Type B pancreatic cell (in vitro differentiated cells): ENCODE measurements at places on chromosomes 4 and X.

DNA sequence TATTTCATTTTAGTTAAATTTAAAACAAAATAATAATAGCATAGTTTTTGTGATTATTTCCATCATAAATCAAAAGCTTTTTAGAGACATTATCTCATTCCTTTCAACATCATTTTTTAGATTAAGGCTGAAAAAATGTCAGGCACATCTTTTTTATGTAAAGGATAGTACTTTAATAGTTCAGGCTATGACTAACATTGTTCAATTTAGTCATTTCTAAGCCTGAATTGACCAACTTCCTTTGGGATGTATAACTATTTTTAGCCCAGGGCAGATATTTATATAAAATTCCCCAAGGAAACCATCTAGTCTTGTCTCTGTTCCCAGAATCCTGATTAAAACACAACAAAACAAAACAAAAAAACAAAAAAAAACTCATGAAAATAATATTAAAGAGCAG lies 145.6 kb upstream of the PCDH18 start:
- H3K4me1 ChIP-seq = peaks cover 27% of the 10 kb centered on the region
- no peak overlapping the region for H3K4me3 ChIP-seq
- H3K27ac ChIP-seq = no peak overlapping the region
- no peaks in the 10 kb centered on the region for H3K27me3 ChIP-seq
- peaks cover 3% of the 10 kb centered on the region for H3K36me3 ChIP-seq

DNA sequence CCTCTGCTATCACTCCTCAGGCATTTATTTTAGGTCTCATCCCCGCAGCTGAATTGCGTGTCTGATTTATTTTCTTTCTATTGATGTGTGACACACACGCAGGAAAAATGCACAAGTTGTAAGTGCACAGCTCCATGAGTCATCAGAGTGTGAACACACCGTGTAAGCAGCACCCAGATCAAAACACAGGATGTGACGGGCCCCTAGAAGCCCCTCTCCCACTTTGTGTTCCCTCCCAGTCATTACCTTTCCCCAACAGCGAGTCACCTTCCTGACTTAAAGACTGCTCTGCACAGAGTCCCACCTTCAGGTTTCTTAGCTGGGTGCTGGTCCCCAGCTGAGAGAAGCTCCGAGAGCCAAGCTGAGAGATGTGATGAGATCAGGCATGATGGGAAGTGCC lies 436.7 kb downstream of the MID1IP1 start:
- H3K27me3 ChIP-seq = no peaks in the 10 kb centered on the region
- no peaks in the 10 kb centered on the region for H3K36me3 ChIP-seq
- H3K4me3 ChIP-seq = no peak overlapping the region
- no peak overlapping the region for H3K27ac ChIP-seq
- no peaks in the 10 kb centered on the region for H3K4me1 ChIP-seq
- no peak for DNase-seq

DNA sequence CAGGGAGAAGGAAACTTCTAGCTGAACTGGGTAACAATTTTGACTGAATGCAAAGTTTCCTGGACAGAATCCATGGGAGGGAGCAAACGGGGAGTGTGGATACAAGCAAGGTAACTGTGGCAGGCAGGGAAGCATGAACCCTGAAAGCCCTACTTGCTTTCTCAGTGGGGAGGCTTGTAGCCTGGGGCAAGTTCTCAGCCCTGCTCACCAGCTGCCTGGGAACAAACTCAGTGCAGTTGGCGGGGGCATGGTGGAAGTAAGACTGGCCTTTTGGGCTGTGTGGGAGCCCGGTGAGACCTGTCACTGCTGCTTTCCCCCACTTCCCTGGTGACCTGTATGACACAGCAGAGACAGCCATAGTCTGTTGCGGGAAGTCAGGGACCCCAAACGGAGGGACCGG lies 14.0 kb upstream of the TEX13B start:
- no peaks in the 10 kb centered on the region for H3K27me3 ChIP-seq
- H3K36me3 ChIP-seq = no peaks in the 10 kb centered on the region
- H3K4me1 ChIP-seq = no peaks in the 10 kb centered on the region
- no peak overlapping the region for H3K27ac ChIP-seq
- no peak overlapping the region for H3K4me3 ChIP-seq
- no peak for DNase-seq

DNA sequence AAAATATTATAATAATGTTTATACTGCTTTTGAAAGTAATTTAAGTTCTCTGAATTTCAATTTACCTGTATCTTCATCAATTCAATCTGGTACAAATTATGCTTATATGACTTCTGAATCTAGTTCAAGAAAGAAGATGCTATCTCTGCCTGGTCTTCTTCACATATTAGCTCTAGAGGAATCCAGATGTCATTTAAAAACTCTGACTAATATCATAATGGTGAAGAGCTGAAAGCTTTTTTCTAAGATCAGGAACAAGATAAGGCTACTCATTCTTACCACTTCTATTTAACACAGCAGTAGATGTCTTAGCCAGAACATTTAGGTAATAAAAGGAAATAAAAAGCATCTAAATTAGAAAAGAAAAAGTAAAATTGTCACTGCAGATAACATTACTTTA lies 636.1 kb downstream of the ARAP2 start:
- DNase-seq = no peak
- H3K4me3 ChIP-seq = no peak overlapping the region
- no peaks in the 10 kb centered on the region for H3K4me1 ChIP-seq
- no peaks in the 10 kb centered on the region for H3K36me3 ChIP-seq
- H3K27me3 ChIP-seq = peaks cover 7% of the 10 kb centered on the region

- H3K27me3 ChIP-seq = no peaks in the 10 kb centered on the region
- no peaks in the 10 kb centered on the region for H3K36me3 ChIP-seq
- H3K4me3 ChIP-seq = no peak overlapping the region
- H3K4me1 ChIP-seq = no peaks in the 10 kb centered on the region
- no peak for DNase-seq
These were observed 212.3 kb upstream of the RPS6KA3 start for GRCh38 chrX:20479048-20479447.

DNA sequence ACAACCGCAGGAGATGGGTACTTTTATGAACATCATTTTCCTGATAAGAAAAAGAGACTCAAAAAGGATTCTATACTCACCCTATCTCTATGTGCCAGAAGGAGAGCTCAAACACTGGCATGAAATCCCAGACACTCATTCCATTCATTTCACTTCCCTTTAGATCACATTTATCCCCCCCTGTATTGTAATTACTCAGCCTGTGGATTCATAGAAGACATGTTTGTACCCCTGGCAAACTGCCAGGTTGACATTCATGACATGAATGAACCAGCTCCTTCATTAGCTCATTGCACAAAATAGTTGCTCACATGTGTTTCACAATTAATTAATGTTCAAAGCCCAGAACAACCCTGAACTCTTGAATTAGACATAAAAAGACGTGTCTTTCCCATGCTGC lies 4.9 kb downstream of the SMR3A start:
- DNase-seq = no peak
- H3K4me1 ChIP-seq = no peaks in the 10 kb centered on the region
- H3K27ac ChIP-seq = no peak overlapping the region
- no peaks in the 10 kb centered on the region for H3K36me3 ChIP-seq

- no peak for DNase-seq
- no peaks in the 10 kb centered on the region for H3K27me3 ChIP-seq
- no peak overlapping the region for H3K4me3 ChIP-seq
- H3K27ac ChIP-seq = no peak overlapping the region
- no peaks in the 10 kb centered on the region for H3K36me3 ChIP-seq
- H3K4me1 ChIP-seq = no peaks in the 10 kb centered on the region
These were observed 1041.6 kb upstream of the PRKX start for GRCh38 chrX:4754878-4755604.

DNA sequence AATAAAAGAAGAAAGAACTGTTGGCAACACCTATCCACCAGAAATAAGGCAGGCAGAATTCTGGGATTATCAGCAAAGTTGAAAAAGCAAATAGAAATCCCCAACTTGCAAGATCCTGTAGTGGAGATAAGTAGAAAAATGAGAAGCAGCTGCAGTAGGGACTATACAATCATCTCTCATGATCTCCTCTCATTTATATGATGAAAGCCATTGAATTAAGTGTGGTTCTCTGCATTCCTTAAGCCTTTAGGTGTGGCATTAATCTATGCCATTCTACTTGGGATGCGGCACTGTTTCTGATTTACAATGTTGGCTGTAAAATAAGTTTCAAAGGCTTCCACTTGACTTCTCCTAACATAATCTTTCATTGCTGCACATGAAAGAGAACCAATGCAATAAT lies 869.8 kb downstream of the TRAM1L1 start:
- no peaks in the 10 kb centered on the region for H3K4me1 ChIP-seq
- H3K27ac ChIP-seq = no peak overlapping the region
- DNase-seq = no peak
- H3K4me3 ChIP-seq = no peak overlapping the region
- no peaks in the 10 kb centered on the region for H3K36me3 ChIP-seq
- no peaks in the 10 kb centered on the region for H3K27me3 ChIP-seq

GRCh38 chrX:22748093-22748999 lies 251.4 kb upstream of the DDX53 start:
- no peak for DNase-seq
- H3K36me3 ChIP-seq = no peaks in the 10 kb centered on the region
- H3K27me3 ChIP-seq = no peaks in the 10 kb centered on the region
- no peak overlapping the region for H3K4me3 ChIP-seq

DNA sequence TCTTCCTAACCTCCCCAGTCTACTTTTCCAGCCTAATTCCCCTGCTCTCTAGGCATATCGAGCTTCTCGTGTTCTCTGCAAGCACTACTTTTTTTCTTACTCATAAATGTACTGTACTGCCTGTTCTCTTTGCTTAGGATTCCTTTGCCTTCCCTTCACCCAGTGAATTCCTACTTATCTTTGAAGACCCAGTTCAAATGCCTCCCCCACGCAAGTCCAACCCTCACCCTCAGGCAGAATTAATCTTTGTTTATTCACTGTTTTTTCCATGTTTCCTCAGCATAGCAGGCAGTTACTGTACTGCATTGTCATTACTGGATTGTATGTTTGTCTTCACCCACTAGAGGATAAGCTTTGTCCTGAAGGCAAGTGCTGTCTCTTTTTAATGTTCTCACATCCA lies 287.7 kb downstream of the BMPR1B start:
- H3K4me3 ChIP-seq = no peak overlapping the region

GRCh38 chr4:142435599-142436235 lies 410.4 kb downstream of the INPP4B start:
- H3K27ac ChIP-seq = no peak overlapping the region
- no peak overlapping the region for H3K4me3 ChIP-seq
- H3K4me1 ChIP-seq = peaks cover 4% of the 10 kb centered on the region
- H3K36me3 ChIP-seq = no peaks in the 10 kb centered on the region
- no peak for DNase-seq
- no peaks in the 10 kb centered on the region for H3K27me3 ChIP-seq

DNA sequence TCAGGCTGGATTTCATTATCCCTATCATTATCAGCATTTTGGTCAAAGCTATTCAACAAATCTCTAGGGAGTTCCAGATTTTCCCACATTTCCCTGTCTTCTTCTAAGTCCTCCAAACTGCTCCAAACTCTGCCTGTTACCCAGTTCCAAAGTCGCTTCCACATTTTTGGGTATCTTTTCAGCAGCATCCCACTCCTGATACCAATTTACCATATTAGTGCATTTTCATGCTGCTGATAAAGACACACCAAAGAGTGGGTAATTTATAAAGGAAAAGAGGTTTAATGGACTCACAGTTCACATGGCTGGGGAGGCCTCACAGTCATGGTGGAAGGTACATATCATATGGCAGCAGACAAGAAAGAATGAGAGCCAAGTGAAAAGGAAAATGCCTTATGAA lies 132.8 kb upstream of the SLC7A11 start:
- H3K36me3 ChIP-seq = no peaks in the 10 kb centered on the region
- no peak for DNase-seq
- no peak overlapping the region for H3K4me3 ChIP-seq
- no peaks in the 10 kb centered on the region for H3K4me1 ChIP-seq

- peaks cover 11% of the 10 kb centered on the region for H3K4me1 ChIP-seq
- H3K4me3 ChIP-seq = no peak overlapping the region
- no peaks in the 10 kb centered on the region for H3K27me3 ChIP-seq
These were observed 97.1 kb downstream of the NFKB1 start for GRCh38 chr4:102598086-102598761.

GRCh38 chr4:77079281-77079680 lies 3.5 kb upstream of the CCNI start:
- DNase-seq = no peak
- peaks cover 8% of the 10 kb centered on the region for H3K4me1 ChIP-seq
- peaks cover 2% of the 10 kb centered on the region for H3K27me3 ChIP-seq
- no peaks in the 10 kb centered on the region for H3K36me3 ChIP-seq
- H3K4me3 ChIP-seq = no peak overlapping the region

DNA sequence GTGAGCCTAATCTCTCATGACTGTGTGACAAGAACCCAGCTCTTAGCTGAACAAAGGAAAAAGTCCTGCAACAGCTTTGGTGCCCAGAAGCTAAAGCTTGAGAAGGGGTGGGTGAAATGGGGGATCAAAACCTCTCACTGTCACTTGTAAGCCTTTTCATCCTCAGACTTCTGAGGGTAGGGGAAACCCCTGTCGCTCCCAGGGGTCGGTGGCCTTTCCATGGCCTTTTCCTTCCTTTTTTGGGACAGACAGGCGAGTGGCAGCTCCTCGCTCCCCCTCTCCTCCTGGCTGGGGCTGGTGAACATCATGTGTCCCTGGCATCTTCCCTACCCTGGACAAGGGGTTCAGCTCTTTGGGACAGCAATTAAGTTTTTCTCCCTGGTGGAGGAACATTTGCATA lies 78.2 kb downstream of the FAM47A start:
- no peaks in the 10 kb centered on the region for H3K36me3 ChIP-seq
- no peak overlapping the region for H3K27ac ChIP-seq
- H3K27me3 ChIP-seq = no peaks in the 10 kb centered on the region
- no peak for DNase-seq
